Hepatocyte (in vitro differentiated cells): ENCODE measurements at places on chromosomes 12 and 14. TPM values are rescaled to one million over a fixed set of nuclear protein-coding genes. Genes with fewer than 3 reads are reported as not detected.

The POTEM gene
- total RNA-seq: not detected in 2 replicates

The KRT82 gene
- not detected in 2 replicates for total RNA-seq

The GPR65 gene
- 0.04 and 0.10 TPM in 2 replicates for total RNA-seq

The NID2 gene
- 43.1 and 52.8 TPM in 2 replicates for total RNA-seq

The SERPINA6 gene
- 132 TPM in 2 replicates for total RNA-seq

The KCNA5 gene
- total RNA-seq: 1.4 and 1.8 TPM in 2 replicates

The TCL1B gene
- 0.50 TPM in 1 of 2 replicates, not detected in the other for total RNA-seq

The C14orf180 gene
- total RNA-seq: 1.2 and 2.4 TPM in 2 replicates

The RNU4-1 gene
- total RNA-seq: under 0.01 TPM in 2 replicates

The ITGB7 gene
- total RNA-seq: 0.23 TPM in 1 of 2 replicates, not detected in the other

The FAR2 gene
- 4.4 and 5.2 TPM in 2 replicates for total RNA-seq
